NT2/D1 (cell line): ENCODE measurements at places on chromosomes 5 and 9.

DNA sequence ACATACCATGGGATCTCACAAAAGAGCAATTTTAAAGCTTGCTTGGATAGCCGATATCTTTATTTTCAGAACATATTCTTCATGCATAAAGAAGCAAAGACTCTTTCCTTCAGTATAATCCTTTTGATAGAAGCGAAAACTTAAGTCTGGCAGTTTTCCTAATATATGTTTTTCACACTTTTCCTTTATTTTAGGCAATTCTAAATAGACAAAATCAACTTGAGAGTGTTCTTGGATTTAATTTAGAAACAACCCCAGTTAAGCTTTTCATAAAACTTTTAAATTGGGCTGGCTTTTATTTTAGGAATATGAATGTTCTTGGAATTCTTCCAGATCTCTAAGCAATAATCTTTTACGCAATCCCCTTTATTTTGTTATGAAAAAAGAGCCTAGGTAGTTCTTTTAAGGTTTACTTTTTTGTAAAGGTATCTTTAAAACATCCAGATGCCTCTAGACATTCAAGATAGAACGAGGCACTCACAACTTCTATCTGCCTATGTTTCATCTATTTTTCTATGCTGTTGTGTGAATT lies 51.5 kb upstream of the HSPB3 start:
- DNase-seq = no peak

- no peak for DNase-seq
Observed at GRCh38 chr5:125463466-125464092, 717.1 kb upstream of the ZNF608 start.

DNA sequence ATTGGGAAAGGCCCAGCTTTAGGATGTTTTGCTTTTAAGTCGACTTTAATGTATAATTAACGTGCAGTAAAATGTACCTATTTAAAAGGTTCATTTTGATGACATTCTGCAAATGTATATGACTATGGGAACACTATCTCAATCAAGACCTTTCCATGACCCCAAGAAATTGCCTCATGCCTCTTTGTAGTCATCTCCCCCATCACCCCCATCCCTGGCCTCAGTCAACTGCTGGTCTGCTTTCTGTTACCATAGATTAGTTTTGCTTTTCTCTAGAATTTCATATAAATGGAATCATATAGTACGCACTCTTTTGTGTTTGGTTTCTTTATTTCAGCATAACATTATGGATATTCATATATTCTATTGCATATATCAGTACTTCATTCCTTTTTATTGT lies 80.7 kb upstream of the C9orf72 start:
- no peak for DNase-seq

- DNase-seq = no peak
Observed at GRCh38 chr9:130073373-130073772, 19.7 kb downstream of the GPR107 start.

DNA sequence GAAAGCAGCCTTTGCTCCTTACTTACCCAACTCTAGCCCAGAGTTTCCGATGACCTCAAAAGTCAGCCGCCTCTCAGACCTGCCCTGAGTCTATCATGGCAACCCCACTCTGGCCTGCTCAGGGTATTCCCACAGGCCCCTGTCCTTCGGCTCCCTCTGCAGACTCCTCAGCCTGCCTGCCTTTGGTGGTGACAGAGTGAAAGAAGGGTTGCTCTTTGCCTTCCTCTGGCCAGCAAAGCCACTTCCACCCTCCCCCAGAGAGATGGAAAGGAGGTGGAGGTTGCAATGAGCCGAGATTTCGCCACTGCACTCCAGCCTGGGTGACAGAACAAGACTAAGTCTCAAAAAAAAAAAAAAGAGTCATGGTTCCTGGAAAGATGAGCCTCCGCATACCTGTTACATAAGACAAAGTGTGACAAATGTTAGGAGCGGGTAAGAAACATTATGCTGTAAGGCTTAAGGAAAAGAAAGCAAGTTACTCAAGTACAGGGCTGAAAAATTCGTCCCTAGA lies 2.3 kb upstream of the SMIM33 start:
- DNase-seq = no peak

DNA sequence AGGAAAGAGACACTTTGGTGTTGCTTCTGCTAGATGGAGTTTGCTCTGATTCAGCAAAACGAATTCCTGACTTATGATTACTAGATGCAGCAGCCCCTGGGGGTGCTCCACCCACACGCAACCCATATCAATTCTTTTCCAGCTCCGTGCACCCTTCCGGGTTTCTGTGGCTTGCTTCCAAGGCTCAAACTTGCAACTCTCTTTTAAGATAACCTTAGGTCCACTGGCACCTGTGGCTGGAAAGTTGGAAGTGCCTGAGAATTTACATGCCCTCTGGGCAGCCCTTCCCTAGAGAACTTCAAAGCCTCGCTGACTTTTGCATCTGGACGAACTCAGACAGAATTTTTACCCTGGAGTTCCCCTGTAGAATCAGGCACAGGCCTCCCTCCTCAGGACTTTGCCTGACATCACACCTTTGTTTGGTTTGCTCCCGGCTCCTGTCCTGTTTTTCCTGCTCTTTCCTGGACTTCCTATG lies 224.9 kb downstream of the SNX18 start:
- DNase-seq = no peak

- DNase-seq = no peak
Observed at GRCh38 chr9:2227144-2227867, 212.2 kb downstream of the SMARCA2 start.

DNA sequence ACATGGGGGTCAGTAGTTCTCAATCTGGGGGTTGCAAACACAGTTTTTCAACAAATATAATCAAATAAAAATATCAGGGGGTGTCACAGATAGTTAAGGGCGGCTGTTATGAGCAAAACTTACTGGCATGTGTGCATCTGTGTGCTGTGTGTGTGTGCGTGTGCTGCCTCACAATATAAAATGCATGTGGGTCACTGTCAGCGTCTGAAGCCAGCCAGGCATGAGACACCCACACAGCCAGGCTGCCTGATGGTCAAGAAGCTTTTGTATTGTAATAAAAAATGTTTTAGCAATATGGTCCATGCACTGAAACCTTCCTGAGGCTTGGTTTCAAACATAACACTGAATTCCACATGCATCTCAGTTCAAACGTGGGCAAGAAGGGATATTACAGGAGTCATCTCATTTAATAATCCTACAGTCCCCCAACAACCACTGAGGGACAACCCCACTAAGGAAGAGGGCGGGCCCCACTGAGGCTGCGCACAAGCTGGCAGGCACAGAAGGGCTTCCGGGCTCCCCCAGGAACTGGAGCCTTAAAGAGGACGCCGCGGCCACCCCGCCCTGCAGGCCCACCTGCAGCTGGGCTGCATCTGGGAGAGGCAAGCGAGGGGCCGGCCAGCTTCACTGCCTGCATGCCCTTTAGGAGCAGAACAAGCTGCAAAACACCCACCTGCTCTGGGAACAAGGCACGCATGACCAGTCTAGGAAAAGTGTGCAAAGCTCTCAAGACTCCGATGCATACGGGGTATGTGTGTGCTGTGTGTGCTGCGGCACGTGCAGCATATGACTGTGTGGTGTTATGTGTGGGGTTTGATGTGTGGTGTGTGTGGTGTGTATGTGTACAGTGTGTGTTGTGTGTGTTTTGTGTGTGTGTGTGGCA lies 14.1 kb downstream of the SEMA4D start:
- no peak for DNase-seq

DNA sequence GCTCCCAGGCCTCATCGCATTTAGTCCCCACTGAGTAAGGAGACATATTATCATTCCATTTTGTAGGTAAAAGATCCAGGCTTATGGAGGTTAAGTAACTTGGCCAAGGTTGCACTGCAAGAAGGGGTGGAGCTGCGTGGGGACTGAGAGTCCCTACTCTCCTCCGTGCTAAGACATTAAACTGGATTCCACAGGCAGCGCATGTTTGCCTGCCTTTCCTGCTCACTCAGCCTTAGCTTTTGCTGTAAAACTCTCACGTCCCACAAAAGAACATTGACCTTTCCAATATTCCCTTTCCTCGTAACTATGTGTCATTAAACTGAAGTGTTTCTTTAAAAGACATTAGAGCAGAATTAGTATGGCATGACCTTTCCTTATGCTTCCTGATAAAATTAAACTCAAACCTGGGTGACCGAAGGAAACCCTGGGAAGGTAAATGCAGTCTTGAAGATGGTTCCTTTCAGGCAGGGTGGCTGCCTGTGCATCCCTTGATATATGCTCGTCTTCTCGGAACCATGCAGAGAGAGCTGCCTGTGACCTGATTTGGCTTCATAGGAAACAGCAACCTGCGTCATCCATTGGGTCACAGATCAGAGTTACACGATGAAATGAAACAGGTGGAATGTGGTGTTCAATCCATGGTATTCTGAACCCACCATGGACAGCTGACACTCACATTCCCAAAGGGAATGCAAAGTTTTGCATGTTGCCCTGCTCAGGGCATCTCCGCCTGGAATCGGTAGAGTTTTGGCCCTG lies 85.9 kb downstream of the TMEM252 start:
- DNase-seq = no peak

DNA sequence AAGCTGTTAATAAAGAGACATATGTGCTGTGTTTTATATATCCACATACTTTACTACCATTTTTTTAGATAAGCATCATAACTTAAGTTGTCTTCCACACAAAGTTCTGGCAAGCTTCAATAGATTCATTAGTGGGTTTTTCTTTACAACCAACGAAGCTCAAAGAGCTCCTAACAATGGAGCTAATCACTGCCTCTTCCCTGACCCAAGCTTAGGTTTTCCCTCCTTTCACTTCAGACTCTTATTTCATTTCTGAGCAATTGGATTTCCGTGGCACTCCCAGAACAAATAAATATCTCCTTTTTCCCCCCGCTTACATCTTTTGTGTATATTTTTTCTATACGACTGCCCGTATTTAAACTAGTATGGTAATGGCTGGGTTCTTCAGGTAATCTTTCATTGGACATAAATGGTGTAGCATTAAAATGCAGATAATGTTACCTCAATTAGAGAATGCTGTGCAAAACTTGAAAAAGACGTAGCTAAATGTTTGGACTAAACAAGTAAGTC lies 275.5 kb upstream of the TMEM161B start:
- no peak for DNase-seq

GRCh38 chr5:117859176-117859575 lies 1129.2 kb downstream of the DTWD2 start:
- no peak for DNase-seq

- DNase-seq = no peak
Observed at GRCh38 chr9:114981063-114981462, 50.7 kb upstream of the TNFSF8 start.

DNA sequence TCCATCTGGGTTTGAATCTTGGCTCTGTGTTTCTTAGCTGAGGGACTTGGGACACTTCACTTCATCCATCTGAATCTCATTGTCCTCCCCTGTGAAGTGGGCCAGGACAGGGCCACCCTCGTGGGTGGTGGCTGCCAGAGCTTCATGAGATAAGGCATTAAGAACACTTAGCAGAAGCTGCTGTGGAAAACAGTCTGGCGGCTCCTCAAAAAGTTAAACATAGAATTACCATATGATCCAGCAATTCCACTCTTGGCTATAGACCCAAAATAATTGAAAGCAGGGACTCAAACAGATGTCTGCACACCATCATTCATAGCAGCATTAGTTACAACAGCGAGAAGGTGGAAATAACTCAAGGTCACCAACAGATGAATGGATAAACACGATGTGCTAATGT lies 42.4 kb upstream of the GGTA1 start:
- no peak for DNase-seq

DNA sequence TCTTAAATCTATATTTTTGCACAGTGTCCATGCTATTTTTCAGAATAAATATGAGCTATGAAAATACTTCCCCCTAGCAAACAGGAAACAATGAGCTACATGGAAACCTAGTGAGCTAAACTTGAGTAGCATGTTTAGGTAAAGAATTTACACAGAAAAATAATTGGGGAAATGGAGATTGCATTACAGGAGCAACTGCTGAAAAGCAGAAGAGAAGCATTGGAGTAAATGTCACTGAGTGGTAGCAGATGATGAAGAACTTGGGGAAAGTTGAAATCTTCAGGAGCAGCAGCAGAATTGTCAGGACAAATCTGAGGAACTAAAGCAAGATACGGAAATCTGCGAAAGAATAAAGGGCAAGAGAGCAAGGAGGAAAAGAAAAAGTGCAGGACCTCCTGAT lies 610.3 kb downstream of the TLE1 start:
- no peak for DNase-seq

DNA sequence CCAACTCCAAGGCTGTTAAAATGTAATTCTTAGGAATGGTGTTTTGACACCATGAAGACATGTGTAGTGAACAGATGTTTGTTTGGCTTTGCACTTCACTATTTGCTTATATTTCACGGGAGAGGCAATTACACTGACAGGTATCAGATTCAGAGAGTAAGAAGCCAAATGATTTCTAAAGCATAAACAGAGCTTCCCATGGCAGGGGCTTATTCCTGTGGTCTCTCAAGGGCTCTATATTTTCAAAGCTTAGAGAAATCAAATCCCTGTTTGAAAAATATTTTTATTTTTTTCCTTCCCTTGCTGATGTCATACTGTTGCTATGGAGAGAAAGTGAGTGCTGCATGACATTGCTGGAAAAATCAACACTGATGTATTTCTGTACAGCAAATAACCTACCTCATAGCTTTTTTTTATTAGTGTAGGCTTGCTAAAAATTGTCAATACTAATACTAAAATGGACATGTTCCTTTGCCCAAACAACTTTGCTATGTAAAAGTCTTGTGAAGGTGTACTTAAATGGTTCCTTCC lies 161.4 kb downstream of the GIN1 start:
- DNase-seq = no peak

- no peak for DNase-seq
Observed at GRCh38 chr9:137647096-137647714, 28.4 kb downstream of the EHMT1 start.

GRCh38 chr5:32277798-32278197 lies 34.9 kb downstream of the MTMR12 start:
- no peak for DNase-seq

GRCh38 chr9:32423371-32423770 lies 38.9 kb downstream of the ACO1 start:
- no peak for DNase-seq

DNA sequence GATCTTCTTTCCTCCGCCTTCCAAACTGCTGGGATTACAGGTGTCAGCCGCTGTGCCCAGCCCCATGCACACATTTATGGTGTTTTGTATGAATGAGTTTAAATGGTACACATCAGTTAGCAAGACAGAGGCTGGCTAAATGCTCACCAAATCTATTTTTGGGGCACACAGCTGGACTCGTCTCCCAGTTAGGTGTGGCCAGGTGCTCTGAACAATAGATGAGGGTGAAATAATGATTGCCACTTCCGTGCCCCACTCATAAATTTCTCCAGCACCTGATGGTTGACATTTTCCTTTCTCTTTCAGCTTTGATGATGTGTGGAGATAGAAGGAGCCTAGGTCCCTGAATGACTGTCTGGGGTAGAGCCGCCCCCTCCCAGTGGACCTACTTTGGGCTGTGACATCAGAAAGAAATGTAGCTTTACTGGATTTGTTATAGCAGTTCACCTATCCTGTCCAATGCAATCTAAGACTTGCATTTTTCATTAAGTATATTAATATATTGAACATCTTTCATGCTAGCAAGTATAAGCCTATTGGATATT lies 8.6 kb upstream of the RAPGEF1 start:
- no peak for DNase-seq

- no peak for DNase-seq
Observed at GRCh38 chr5:89951876-89952275, 457.7 kb downstream of the CETN3 start.
